Stimulated activated naive CD4-positive, alpha-beta T cell treated with Interleukin-2 at 50 U/mL for 16 hours (primary cell): ENCODE measurements at places on chromosomes 12 and 14.

GRCh38 chr14:103164006-103164405 is 40.7 kb downstream of the TNFAIP2 start:
- no peak for DNase-seq

DNA sequence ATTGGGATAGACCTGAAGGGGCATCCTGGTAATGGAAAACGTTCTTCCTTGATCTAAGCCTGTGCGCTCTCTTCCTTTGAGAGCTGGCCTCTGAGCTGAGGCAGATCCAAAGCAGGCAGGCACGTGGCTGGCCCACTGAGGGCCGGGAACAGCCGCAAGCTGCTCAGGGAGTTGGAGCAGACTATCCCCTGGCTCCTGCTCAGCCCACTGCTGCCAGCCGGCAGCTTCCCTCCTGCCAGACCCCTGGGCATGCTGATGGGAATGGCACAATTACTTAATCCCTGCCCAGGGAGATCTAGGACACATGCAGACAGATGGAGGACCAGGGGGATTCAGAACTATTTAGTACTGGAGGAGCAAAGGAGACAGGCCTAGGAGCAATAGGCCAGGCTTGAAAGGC is 14.4 kb downstream of the NEUROD4 start:
- DNase-seq, result no peak

DNA sequence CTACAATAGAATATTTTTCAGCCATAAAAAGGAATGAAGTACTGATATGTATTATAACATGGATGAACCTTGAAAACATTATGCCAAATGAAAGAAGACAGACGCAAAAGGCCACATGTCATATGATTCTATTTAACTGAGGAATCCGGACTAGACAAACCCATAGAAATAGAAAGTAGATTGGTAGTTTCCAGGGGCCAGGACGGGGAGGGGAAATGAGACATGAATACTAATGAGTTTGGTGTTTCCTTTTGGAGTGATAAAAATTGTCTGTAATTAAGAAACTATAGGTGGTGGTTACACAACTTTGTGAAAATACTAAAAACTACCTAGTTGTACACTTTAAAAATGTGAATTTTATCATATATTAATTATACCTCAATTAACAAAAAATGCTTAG is 247.6 kb downstream of the BCAT1 start:
- DNase-seq, result no peak

DNA sequence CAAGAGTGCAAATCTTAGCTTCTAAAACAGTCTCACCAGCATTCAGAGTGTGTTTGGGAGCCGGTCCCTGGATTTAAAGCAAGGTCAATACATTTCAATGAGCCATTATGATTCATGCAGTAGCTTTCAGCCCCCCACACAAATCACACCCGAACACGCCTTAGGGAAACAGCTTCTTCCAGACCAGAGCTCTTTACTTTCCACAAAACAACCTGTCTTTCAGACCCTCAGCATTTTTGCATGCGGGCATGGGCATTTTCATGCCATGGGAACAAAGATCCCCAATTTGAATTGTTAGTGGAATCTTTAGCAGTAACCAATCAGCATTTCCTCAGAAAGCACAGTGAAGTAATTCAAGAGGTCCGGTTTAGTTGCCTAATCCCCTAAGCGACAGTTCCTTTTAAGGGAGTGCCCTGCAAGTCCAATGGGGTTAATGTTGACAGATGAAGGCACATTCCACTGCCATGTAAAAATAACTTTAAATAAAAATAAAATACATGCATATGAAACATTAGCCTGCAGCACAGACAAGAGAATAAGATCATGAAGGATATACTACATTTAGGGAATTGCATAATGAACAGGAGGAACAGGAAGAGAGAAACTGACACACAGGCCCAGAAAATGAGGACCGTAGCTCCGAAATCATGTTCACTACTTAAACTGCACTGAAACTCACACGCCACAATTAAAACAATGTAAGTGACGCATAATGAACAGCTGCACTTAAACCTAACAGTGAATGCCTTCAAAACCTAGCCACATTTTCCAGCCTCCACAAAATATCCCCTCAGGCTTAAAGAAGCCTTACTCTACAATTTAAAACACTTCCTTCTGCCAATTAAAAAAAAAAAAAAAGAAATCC is 4.0 kb downstream of the VPS37B start:
- no peak for DNase-seq

- DNase-seq, result no peak
Observed at GRCh38 chr12:26226629-26227360, 31.4 kb downstream of the SSPN start.

- DNase-seq, result no peak
Observed at GRCh38 chr12:115761784-115762183, 515.7 kb downstream of the MED13L start.
